ENCODE measurements at places on chromosomes 13 and 19. TPM values are rescaled to one million over a fixed set of nuclear protein-coding genes. Genes with fewer than 3 reads are reported as not detected.

Gene CACNG6
- not detected for total RNA-seq

Gene NKG7
- total RNA-seq: 2.1 TPM

- H3K4me1 ChIP-seq: no peaks in the 10 kb centered on the region
- H3K27ac ChIP-seq: no peak overlapping the region
- DNase-seq: no peak
- H3K36me3 ChIP-seq: no peaks in the 10 kb centered on the region
Measured at GRCh38 chr13:101140936-101141335, 275.4 kb downstream of the NALCN start.

Gene UHRF1
- total RNA-seq: 0.44 TPM

DNA sequence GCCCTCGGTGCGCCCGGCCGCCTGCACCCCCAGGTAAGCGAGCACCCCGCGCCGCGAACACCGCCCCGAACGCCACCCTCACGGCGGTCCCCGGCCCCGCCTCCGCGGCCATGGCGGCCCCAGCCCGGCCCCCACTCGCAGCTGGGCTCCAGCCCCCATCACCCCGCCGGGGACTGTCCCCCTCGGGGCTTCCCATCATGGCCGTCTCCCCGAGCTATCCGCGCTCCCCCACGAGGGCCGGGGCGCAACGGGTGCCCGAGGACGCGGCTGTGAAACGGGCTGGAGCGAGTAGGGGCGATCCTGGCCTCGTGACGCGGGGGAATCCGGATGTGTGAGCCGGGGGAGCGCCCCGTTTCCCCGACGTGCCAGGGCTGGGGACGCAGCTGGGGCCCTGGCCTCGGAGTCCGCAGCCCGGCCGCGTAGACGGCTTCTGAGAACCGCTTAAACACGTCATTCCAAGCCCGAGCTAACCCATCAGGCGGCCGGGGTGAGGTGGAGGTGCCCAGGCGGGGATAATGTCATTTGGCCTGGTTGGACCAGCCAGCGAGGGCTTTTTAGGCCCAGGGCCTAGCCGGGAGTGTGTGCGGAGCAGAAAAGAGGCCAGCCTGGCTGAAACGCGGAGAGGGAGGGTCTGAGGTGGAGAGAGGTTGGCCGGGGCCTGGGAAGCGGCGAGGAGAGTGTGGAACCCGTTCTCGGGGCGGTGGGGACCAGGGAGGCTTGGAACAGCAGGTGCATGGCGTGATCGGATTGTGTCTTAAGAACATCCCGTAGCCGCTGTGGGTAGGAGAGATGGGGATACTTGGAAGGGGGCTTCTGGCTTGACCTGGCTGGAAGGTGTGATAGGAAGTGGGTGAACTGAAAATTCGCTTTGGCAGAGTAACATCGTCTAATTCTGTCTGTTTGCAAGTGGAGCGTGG is 550 bp downstream of the CERS4 start:
- peak overlapping the region; percentile 94 for H3K4me3 ChIP-seq
- H3K4me1 ChIP-seq: peaks cover 11% of the 10 kb centered on the region
- no peaks in the 10 kb centered on the region for H3K27me3 ChIP-seq
- DNase-seq: no peak
- no peaks in the 10 kb centered on the region for H3K36me3 ChIP-seq
- peak overlapping the region; percentile 92 for H3K27ac ChIP-seq

- peak overlapping the region; percentile 100 for H3K27ac ChIP-seq
- H3K27me3 ChIP-seq: no peaks in the 10 kb centered on the region
- no peaks in the 10 kb centered on the region for H3K36me3 ChIP-seq
Measured at GRCh38 chr19:2271234-2272103, 10.5 kb downstream of the PEAK3 start.

- H3K4me3 ChIP-seq: no peak overlapping the region
- H3K27me3 ChIP-seq: no peaks in the 10 kb centered on the region
- H3K27ac ChIP-seq: no peak overlapping the region
- no peak for DNase-seq
- H3K4me1 ChIP-seq: no peaks in the 10 kb centered on the region
Measured at GRCh38 chr13:113808058-113808834, 49.2 kb downstream of the TMEM255B start.

DNA sequence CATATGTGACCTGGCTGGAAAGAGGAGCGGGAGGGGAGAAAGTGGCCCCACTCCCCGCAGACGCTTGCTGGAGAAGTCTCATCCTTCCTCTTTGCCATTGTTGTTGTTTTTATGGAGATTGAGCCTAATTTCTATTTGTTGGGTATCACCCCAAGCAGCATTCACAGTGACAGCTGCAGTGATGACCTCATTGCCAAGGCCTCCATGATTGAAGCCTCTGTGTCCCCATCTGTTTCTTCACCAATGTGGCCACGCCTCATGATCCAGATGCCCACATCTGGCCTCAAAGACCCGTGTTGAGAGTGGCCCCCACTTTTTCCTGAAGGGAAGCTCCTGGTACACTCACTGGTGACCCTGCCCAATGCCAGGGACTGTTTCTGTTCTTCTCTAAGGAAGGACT is 154.2 kb downstream of the SLC7A1 start:
- H3K27ac ChIP-seq: no peak overlapping the region
- H3K27me3 ChIP-seq: no peaks in the 10 kb centered on the region
- no peak for DNase-seq
- no peaks in the 10 kb centered on the region for H3K4me1 ChIP-seq
- no peaks in the 10 kb centered on the region for H3K36me3 ChIP-seq

Gene IGLON5
- 0.66 TPM for total RNA-seq

DNA sequence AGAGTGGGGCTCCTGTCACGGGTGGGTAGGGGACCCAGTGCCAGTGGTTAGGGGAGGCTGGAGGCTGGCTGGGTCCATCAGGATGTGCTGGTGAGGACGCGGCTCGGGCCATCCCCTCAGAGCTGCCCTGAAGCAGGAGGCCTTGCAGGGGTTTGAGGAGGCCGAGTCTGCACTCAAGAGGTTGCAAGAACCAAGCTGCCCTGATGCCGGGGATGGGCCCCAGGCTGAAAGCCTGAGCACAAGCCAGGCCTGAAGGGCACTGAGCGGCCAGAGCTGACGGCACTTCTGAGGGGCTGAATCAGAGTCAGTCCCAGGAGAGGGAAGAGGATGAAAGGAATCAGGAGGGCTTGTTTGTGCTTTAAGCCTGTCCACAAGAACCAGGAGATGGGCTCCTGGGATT is 92.9 kb downstream of the RGCC start:
- no peaks in the 10 kb centered on the region for H3K27me3 ChIP-seq
- no peaks in the 10 kb centered on the region for H3K36me3 ChIP-seq
- no peak overlapping the region for H3K27ac ChIP-seq
- no peak overlapping the region for H3K4me3 ChIP-seq
- DNase-seq: no peak
- H3K4me1 ChIP-seq: no peaks in the 10 kb centered on the region

Gene NR2F6
- total RNA-seq: 52.4 TPM

GRCh38 chr19:34837262-34837661 is 64.2 kb upstream of the ZNF599 start:
- no peak overlapping the region for H3K4me3 ChIP-seq
- no peaks in the 10 kb centered on the region for H3K36me3 ChIP-seq
- H3K27me3 ChIP-seq: peaks cover 3% of the 10 kb centered on the region
- no peaks in the 10 kb centered on the region for H3K4me1 ChIP-seq
- H3K27ac ChIP-seq: no peak overlapping the region
- DNase-seq: no peak

DNA sequence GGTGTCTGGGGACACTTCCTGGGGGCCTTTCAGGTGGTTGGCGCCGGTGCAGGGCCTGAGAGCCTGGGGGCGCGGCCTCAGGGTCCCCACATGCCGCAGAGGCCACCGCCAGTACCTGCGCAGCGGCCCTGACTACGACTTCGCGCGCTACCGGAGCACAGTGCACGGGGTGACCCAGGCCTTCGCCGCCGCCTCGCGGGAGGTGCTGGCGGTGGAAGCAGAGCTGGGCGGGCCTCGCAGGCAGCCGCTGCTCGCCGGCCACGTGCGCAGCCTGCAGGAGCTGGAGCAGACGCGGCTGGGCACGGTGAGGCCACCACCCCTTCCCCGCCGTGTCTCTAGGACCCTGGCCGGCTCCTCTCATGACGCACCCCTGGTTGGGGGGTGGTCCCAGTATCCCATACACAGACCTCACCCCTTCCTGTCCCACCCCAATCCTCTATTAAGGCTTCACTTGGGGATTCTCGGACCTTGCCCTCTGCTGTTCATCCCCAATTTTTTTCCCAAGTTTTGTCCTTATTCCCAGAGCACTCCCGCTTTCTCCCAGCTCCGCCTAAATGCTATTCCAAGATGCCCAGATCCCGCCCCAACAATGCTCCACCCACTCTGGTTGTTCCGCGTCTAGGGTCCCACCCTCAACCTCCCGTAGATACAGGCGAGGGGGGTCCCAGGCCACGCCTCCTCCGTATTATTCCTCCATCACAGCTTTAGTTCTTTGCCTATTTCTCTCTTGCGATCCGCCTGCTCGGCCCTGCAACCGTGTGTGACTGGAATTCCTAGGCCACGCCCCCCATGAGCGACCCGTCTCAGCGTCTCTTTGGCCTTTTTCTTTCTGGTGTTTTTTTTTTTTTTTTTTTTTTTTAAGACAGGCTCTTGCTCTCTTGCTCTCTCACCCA is 1.0 kb downstream of the REX1BD start:
- peaks cover 2% of the 10 kb centered on the region for H3K4me1 ChIP-seq
- H3K27me3 ChIP-seq: no peaks in the 10 kb centered on the region
- peak overlapping the region; percentile 93 for H3K4me3 ChIP-seq
- no peaks in the 10 kb centered on the region for H3K36me3 ChIP-seq

Gene GPR4
- total RNA-seq: 1.1 TPM

Gene PBX4
- total RNA-seq: 5.9 TPM

- no peak for DNase-seq
- no peaks in the 10 kb centered on the region for H3K36me3 ChIP-seq
- no peak overlapping the region for H3K27ac ChIP-seq
- H3K4me1 ChIP-seq: no peaks in the 10 kb centered on the region
Measured at GRCh38 chr19:10918359-10918758, 10.1 kb downstream of the YIPF2 start.

DNA sequence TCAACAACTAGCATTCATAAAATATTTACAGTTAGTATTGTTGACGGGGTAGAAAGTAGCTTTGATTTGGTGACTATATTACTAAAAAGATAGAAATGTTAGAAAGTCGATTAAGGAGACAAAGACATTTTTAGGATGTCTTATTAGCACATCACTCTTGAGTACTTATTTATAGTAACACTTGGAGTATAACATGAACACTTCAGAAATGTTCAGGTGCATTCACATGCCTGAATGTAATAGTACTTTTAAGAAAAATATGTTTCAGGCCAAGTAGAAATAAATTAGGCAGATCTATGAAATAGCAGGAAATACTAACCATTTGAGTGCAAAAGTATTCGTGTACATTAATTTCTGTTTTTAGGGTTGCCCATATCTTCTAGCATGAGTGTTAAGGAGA is 70.4 kb downstream of the CDK8 start:
- no peak for DNase-seq
- H3K27ac ChIP-seq: no peak overlapping the region
- H3K36me3 ChIP-seq: no peaks in the 10 kb centered on the region

- no peak overlapping the region for H3K27ac ChIP-seq
- H3K4me3 ChIP-seq: no peak overlapping the region
- H3K4me1 ChIP-seq: peaks cover under 1% of the 10 kb centered on the region
- peaks cover 27% of the 10 kb centered on the region for H3K36me3 ChIP-seq
- no peak for DNase-seq
- H3K27me3 ChIP-seq: no peaks in the 10 kb centered on the region
Measured at GRCh38 chr19:6417713-6418561, 6.7 kb downstream of the KHSRP start.
